Astrocyte (in vitro differentiated cells and primary cell): ENCODE measurements at places on chromosomes 6 and 20.

- H3K4me3 ChIP-seq = no peak overlapping the region
- no peaks in the 10 kb centered on the region for H3K36me3 ChIP-seq
- H3K4me1 ChIP-seq = peaks cover 12% of the 10 kb centered on the region
- H3K27me3 ChIP-seq = peaks cover 4% of the 10 kb centered on the region
- no peak overlapping the region for H3K27ac ChIP-seq
- DNase-seq = no peak
Observed at GRCh38 chr6:168128006-168128630, 49.1 kb upstream of the FRMD1 start.

GRCh38 chr6:40727271-40727670 is 140.1 kb upstream of the LRFN2 start:
- DNase-seq = no peak
- H3K4me3 ChIP-seq = no peak overlapping the region
- no peaks in the 10 kb centered on the region for H3K27me3 ChIP-seq
- no peak overlapping the region for H3K27ac ChIP-seq
- H3K36me3 ChIP-seq = no peaks in the 10 kb centered on the region
- H3K4me1 ChIP-seq = no peaks in the 10 kb centered on the region

- DNase-seq = no peak
- H3K4me1 ChIP-seq = no peaks in the 10 kb centered on the region
- no peaks in the 10 kb centered on the region for H3K36me3 ChIP-seq
- H3K27me3 ChIP-seq = no peaks in the 10 kb centered on the region
- H3K4me3 ChIP-seq = no peak overlapping the region
- H3K27ac ChIP-seq = no peak overlapping the region
Observed at GRCh38 chr20:20856306-20856705, 143.9 kb upstream of the RALGAPA2 start.

DNA sequence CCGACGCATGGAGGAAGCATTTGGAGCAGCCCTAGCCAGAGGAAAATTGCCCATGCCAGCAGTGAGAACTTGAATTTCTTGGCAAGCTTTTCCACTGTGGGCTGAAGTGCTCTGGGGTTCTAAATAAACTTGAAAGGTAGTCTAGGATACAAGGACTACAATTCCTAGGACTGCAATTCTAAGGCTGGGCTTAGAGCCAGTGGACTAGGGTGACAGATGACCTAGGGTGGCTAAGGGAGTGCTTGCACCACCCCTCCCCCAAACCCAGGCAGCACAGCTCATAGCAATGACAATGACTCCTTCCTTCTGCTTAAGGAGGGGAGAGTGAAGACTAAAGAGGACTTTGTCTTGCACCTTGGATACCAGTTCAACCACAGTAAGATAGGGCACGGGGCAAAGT is 122.3 kb downstream of the THBS2 start:
- H3K27ac ChIP-seq = no peak overlapping the region
- no peak overlapping the region for H3K4me3 ChIP-seq
- H3K27me3 ChIP-seq = no peaks in the 10 kb centered on the region
- H3K4me1 ChIP-seq = peaks cover 5% of the 10 kb centered on the region
- DNase-seq = peak; percentile 25

DNA sequence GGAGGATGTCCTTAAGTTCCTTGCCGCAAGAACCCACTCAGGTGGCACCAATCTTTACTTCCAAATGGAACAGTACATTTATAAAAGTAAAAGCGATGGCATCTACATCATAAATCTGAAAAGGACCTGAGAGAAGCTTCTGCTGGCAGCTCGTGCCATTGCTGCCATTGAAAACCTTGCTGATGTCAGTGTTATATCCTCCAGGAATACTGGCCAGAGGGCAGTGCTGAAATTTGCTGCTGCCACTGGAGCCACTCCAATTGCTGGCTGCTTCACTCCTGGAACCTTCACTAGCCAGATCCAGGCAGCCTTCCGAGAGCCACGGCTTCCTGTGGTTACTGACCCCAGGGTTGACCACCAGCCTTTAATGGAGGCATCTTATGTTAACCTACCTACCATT is 191.7 kb downstream of the TRIM27 start:
- H3K4me3 ChIP-seq = no peak overlapping the region
- H3K36me3 ChIP-seq = no peaks in the 10 kb centered on the region
- H3K4me1 ChIP-seq = no peaks in the 10 kb centered on the region

- DNase-seq = no peak
- H3K36me3 ChIP-seq = no peaks in the 10 kb centered on the region
- H3K27me3 ChIP-seq = no peaks in the 10 kb centered on the region
- no peaks in the 10 kb centered on the region for H3K4me1 ChIP-seq
- H3K4me3 ChIP-seq = no peak overlapping the region
- no peak overlapping the region for H3K27ac ChIP-seq
Observed at GRCh38 chr6:116176596-116176995, 50.7 kb upstream of the COL10A1 start.
